ENCODE measurements at places on chromosomes 16 and 17. TPM values are rescaled to one million over a fixed set of nuclear protein-coding genes. Genes with fewer than 3 reads are reported as not detected.

GRCh38 chr16:8961811-8962390, 1.8 kb downstream of the USP7 start:
- peaks cover 64% of the 10 kb centered on the region for H3K4me1 ChIP-seq
- no peak for DNase-seq
- peak overlapping the region; percentile 97 for H3K27ac ChIP-seq
- no peaks in the 10 kb centered on the region for H3K36me3 ChIP-seq
- peak overlapping the region; percentile 50 for H3K4me3 ChIP-seq

DNA sequence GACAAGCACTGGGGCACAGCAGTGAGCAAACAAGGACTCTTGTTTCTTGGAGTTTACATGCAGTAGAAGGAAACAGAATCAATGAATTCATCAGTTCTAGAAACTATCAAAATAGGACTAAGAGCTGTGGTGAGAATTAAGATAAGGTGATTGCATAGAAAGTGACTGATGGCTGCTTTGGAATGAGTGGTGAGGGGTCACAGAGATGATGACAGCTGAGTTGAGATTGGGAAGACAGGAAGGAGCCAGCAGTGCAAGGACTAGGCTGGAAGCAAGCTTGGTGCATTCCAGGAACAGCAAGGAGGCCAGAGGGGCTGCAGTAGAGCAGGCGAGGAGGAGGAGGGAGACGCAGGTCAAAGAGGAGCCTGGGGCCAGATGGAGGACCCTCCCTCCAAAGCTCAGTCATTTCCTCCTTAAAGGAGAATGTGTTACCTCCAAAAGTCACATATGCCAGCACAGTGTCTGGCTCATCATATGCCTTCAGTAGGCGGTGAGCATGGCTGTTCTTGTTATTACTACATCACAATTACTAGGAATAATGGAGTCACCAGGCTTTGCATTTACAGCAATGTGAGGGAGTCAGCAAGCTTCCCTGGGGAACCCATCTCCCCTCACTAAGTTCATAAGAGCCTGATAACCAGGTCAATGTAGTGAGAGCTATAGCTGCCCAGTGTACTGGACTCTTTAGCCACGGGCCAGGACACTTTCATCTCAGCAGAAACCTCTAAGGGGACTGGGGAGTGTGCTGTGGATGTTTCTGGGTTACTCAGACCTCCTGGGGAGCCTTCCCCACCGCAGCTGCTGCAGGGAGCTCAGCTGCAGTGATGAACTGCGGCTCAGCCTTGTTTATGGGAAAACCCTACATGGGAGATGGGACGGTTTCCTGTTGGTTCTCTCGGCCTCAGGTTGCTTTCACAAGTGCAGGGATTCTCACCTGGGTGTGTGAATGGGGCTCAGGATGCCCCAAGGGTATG, 157.2 kb downstream of the SEC14L1 start:
- no peaks in the 10 kb centered on the region for H3K36me3 ChIP-seq
- H3K27me3 ChIP-seq: no peaks in the 10 kb centered on the region
- no peak overlapping the region for H3K27ac ChIP-seq
- H3K4me3 ChIP-seq: no peak overlapping the region

The CXCL16 gene
- 25.2 TPM for total RNA-seq

DNA sequence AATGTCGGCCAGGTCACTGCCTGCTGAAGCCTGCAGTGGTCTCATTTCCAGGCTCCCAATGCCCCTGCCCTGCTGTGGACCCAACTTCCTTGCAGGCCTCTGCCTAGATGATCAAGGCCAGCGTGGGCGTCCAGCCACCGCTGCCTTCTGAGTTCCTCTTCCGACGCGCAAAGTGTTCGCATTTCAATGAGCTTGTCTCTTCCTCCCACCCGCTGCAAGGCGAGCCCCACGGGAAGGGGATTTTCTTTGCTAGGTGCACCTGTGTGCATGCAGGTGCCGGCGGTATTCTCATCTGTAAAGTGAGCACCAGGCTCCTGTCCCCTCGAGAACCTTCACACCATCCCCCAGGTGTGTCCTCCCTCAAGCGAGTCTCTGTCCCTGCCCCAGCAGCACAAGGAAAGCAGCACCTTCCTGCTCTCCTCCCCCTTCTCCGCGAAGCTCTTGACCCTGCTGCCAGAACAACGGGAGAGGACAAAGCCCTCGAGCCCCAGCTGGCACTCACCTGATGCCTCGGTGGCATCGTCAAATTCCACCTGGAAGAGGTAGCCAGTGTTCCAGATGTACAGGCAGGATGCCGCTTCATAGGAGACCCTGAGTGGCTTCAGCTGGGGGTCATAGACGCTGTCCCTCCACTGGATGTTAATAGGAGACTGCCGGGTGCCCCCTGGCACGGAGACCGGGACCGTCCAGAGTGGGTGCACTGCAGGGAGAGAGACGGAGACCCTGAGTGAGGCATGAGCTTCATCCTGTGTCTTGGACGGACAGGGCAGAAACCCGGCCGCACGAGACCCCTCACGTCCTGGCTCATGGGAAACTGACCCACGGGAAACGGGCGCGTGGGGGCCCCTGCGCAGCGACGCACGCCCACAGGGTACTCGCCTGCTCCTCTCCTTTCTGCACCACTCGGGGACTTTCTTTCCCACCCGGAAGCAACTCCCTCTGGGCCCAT, 9.8 kb downstream of the CA5A start:
- peaks cover 13% of the 10 kb centered on the region for H3K4me1 ChIP-seq
- H3K27me3 ChIP-seq: no peaks in the 10 kb centered on the region
- H3K36me3 ChIP-seq: no peaks in the 10 kb centered on the region
- DNase-seq: no peak

The RNF43 gene
- total RNA-seq: 17.8 TPM

The PLLP gene
- 1.3 TPM for total RNA-seq

- no peaks in the 10 kb centered on the region for H3K27me3 ChIP-seq
- peaks cover 14% of the 10 kb centered on the region for H3K4me1 ChIP-seq
- DNase-seq: peak; percentile 49
- peaks cover 12% of the 10 kb centered on the region for H3K36me3 ChIP-seq
- peak overlapping the region; percentile 44 for H3K4me3 ChIP-seq
These were observed 1.0 kb downstream of the KIFC3 start for GRCh38 chr16:57801098-57801808.

- no peak overlapping the region for H3K4me3 ChIP-seq
- no peak overlapping the region for H3K27ac ChIP-seq
- no peaks in the 10 kb centered on the region for H3K4me1 ChIP-seq
- no peaks in the 10 kb centered on the region for H3K27me3 ChIP-seq
These were observed 885.4 kb upstream of the RBFOX1 start for GRCh38 chr16:6447021-6447790.

- no peak overlapping the region for H3K27ac ChIP-seq
- H3K4me3 ChIP-seq: no peak overlapping the region
- H3K36me3 ChIP-seq: no peaks in the 10 kb centered on the region
- DNase-seq: no peak
These were observed 648.5 kb upstream of the RBFOX1 start for GRCh38 chr16:6684076-6684673.

The CRK gene
- 55.4 TPM for total RNA-seq

The RAB40B gene
- 33.3 TPM for total RNA-seq

The NPIPA3 gene
- 0.60 TPM for total RNA-seq

The ACSM5 gene
- total RNA-seq: 6.4 TPM

DNA sequence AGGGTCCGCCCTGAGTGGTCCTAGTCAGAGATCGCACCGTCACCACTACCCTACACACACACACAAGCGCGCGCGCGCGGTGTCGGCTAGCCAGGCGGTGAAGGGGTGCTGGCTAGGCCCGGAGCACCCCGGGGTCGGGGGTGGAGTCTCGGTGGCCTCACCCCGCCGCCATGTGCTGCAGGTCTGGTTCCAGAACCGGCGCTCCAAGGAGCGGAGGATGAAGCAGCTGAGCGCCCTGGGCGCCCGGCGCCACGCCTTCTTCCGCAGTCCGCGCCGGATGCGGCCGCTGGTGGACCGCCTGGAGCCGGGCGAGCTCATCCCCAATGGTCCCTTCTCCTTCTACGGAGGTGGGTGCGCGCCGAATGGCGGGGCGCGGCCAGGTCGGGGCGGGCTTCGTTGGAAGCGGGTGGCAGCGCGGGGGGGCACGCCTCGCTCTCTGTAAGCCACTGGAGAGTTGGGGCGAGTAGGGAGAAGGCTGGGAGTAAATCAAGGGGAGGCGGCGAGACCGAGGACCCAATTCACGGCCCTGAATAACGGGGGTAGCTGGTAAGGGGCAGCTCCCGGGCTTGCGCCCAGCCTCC, 4.8 kb downstream of the LHX1 start:
- H3K27me3 ChIP-seq: peaks cover 99% of the 10 kb centered on the region
- H3K4me1 ChIP-seq: peaks cover 12% of the 10 kb centered on the region
- DNase-seq: no peak
- no peak overlapping the region for H3K27ac ChIP-seq

GRCh38 chr17:9044772-9045463, 23.6 kb downstream of the NTN1 start:
- no peaks in the 10 kb centered on the region for H3K4me1 ChIP-seq
- H3K27ac ChIP-seq: no peak overlapping the region
- H3K36me3 ChIP-seq: no peaks in the 10 kb centered on the region
- H3K27me3 ChIP-seq: no peaks in the 10 kb centered on the region

DNA sequence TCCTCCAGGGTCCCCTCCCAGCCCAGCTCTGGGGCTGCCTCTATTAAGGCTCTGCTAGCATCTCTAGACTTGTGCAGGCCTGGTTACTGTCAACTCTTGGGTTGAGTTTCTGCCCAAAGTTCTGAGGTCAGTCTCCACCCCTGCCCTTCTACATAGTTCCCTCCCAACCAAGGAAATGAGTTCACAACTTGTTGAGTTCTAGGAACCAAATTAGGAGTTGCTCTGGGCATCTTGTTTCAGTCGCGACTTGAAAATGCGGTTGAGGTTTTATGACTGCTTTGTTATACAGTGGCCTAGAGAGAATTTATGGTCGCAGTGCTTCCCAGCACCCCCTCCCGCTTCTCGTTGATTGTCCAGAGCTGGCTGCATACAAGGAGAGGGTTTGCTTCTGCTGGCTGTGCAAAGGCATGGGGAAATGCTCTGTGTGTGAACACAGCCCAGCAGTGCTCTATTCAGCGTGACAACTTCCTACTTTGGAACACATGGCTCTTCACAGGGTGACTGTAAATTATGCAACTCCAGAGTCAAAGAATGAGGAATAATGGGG, 20.2 kb downstream of the GNAO1 start:
- H3K4me1 ChIP-seq: no peaks in the 10 kb centered on the region
- H3K4me3 ChIP-seq: no peak overlapping the region
- no peak for DNase-seq
- H3K36me3 ChIP-seq: no peaks in the 10 kb centered on the region
- H3K27me3 ChIP-seq: no peaks in the 10 kb centered on the region

DNA sequence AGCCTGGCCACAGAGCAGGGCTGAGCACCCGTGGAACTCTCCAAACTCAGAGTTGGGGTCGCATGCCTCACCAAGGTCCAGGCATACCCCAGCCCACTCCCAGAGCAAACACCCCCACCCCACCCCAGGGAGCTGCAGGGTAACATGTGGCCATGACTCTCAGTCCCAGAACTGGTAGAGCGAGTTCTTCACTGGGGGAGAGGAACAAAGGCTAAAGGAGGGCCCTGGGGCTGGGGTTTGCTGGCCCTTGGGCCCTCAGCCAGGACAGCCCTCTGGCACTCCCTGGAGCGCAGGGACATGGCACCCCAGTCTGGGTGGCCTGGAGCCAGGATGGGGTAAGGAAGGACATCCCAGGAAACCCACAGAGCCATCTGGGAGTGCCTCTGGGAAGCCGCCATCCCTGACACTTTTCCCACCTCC, 4.2 kb downstream of the HID1 start:
- peaks cover 5% of the 10 kb centered on the region for H3K27me3 ChIP-seq
- H3K4me3 ChIP-seq: no peak overlapping the region
- H3K36me3 ChIP-seq: no peaks in the 10 kb centered on the region
- no peak for DNase-seq
- H3K27ac ChIP-seq: no peak overlapping the region
- peaks cover 13% of the 10 kb centered on the region for H3K4me1 ChIP-seq

- H3K4me1 ChIP-seq: peaks cover 16% of the 10 kb centered on the region
- no peak for DNase-seq
- H3K27ac ChIP-seq: no peak overlapping the region
- H3K27me3 ChIP-seq: no peaks in the 10 kb centered on the region
These were observed 28.7 kb downstream of the ACSF3 start for GRCh38 chr16:89122322-89122851.

- no peaks in the 10 kb centered on the region for H3K27me3 ChIP-seq
- peak; percentile 82 for DNase-seq
- H3K36me3 ChIP-seq: no peaks in the 10 kb centered on the region
- H3K4me3 ChIP-seq: no peak overlapping the region
- peak overlapping the region; percentile 99 for H3K27ac ChIP-seq
These were observed 90.8 kb upstream of the TOB1 start for GRCh38 chr17:50956750-50957523.

DNA sequence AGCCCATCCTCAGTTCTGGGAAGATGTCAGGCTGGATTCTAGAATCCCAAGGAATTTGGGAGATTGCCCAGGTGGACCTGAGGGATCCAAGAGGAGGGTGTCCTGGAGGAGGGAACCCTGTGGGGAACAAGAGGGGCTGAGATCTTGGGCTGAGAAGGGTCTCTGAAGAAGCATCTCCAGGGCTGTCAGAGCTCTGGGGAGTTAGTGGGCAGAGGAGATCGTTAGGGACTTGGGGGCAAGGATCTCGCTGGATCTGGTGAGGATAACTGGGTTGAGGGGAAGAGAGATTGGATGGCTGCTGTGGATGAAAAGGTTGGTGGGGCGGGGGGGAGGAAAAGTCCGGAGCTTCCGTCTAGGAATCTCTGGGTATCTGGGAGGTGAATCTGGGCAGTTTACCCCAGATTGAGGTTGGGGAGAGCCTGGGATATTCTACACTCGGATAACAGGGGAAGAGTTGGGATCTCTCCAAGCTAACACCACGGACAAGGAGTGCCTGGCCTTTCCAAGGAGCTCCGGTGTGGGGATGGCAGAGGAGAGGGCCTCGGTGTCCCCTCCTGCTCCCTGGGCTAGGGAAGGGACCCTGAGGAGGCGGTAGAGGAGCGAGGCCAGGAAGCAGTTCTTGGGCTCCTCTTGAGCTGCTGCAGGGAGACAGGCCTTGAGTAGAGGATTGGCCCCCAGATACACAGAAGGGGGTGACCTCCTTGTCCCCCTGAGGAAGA, 1.7 kb downstream of the FBXL19 start:
- no peaks in the 10 kb centered on the region for H3K36me3 ChIP-seq
- H3K27ac ChIP-seq: no peak overlapping the region
- no peaks in the 10 kb centered on the region for H3K27me3 ChIP-seq
- no peak for DNase-seq
- H3K4me3 ChIP-seq: no peak overlapping the region

The PRSS22 gene
- not detected for total RNA-seq

- DNase-seq: no peak
- H3K4me1 ChIP-seq: no peaks in the 10 kb centered on the region
- no peaks in the 10 kb centered on the region for H3K27me3 ChIP-seq
- no peaks in the 10 kb centered on the region for H3K36me3 ChIP-seq
- no peak overlapping the region for H3K4me3 ChIP-seq
- H3K27ac ChIP-seq: no peak overlapping the region
These were observed 44.0 kb upstream of the MEAK7 start for GRCh38 chr16:84548508-84548907.

GRCh38 chr16:53805113-53805512, 101.2 kb downstream of the FTO start:
- H3K4me3 ChIP-seq: no peak overlapping the region
- H3K4me1 ChIP-seq: no peaks in the 10 kb centered on the region
- no peaks in the 10 kb centered on the region for H3K27me3 ChIP-seq
- DNase-seq: no peak
- H3K27ac ChIP-seq: no peak overlapping the region

- no peaks in the 10 kb centered on the region for H3K36me3 ChIP-seq
- H3K4me3 ChIP-seq: peak overlapping the region; percentile 36
- DNase-seq: peak; percentile 72
- H3K27ac ChIP-seq: peak overlapping the region; percentile 20
- H3K27me3 ChIP-seq: no peaks in the 10 kb centered on the region
These were observed 512 bp downstream of the AKAP1 start for GRCh38 chr17:57085448-57086068.
